ENCODE measurements at places on chromosomes 5 and 9.
A peak's percentile ranks its signal among the peaks of the same experiment; 100 is the strongest.

GRCh38 chr5:62306896-62307689, 1.1 kb downstream of the KIF2A start:
- peak; percentile 70 for DNase-seq

GRCh38 chr5:153974131-153974812, 64.4 kb downstream of the FAM114A2 start:
- peak; percentile 79 for DNase-seq

DNA sequence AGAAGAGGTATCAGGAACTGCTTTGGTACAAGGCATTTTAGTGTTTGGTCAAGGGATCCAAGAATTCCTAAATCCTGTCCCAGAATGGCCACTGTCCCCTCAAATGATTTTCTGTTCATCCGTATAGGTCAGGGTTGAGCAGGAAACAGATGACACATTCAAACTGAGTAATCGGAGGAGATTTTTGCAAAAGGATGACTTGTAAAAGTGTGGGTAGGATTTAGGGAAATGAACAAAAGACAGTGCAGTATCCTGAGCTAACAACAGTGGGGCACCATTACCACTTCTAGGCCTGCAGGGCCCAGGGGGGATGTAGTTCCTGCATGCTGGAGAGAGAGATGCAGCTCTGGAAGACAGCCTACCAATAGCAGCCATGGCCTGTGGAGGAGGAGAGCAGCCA, 290.1 kb downstream of the ZSWIM6 start:
- no peak for DNase-seq

- DNase-seq, result no peak
Measured at GRCh38 chr5:99059685-99060084, 130.9 kb upstream of the CHD1 start.

- no peak for DNase-seq
Measured at GRCh38 chr5:155416765-155417164, 403.2 kb downstream of the KIF4B start.

GRCh38 chr9:14133394-14133793, 180.5 kb downstream of the NFIB start:
- DNase-seq, result no peak

- DNase-seq, result no peak
Measured at GRCh38 chr5:51148437-51148836, 234.8 kb upstream of the ISL1 start.

DNA sequence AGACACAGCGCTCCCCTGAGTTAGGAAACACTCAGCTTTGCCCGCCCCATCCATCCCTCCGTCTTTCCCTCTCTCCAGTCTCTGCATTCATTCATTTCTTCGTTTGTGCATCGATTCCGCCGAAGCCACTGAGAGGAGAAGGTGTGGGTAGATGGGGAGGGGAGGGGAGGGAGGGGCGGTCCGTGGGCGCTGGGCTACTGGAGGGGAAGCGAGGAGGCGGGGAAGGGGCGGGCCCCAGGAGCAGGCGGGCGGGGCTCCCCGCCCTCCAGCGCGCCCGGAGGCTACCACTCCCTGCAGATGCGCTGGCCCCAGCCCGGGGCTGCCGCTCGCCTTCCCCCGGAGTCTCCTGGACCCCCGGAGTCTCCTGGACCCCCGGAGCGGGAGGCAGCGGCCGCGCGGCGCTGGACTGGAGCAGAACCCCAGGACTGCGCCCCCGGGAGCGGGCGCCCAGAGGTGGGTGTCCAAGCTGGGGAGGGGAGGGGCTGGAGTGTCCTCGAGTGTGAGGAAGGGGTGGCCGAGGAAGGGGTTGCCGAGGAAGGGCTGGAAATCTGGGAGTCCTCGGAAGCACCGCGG, 159.5 kb downstream of the C9orf152 start:
- DNase-seq, result peak; percentile 83

DNA sequence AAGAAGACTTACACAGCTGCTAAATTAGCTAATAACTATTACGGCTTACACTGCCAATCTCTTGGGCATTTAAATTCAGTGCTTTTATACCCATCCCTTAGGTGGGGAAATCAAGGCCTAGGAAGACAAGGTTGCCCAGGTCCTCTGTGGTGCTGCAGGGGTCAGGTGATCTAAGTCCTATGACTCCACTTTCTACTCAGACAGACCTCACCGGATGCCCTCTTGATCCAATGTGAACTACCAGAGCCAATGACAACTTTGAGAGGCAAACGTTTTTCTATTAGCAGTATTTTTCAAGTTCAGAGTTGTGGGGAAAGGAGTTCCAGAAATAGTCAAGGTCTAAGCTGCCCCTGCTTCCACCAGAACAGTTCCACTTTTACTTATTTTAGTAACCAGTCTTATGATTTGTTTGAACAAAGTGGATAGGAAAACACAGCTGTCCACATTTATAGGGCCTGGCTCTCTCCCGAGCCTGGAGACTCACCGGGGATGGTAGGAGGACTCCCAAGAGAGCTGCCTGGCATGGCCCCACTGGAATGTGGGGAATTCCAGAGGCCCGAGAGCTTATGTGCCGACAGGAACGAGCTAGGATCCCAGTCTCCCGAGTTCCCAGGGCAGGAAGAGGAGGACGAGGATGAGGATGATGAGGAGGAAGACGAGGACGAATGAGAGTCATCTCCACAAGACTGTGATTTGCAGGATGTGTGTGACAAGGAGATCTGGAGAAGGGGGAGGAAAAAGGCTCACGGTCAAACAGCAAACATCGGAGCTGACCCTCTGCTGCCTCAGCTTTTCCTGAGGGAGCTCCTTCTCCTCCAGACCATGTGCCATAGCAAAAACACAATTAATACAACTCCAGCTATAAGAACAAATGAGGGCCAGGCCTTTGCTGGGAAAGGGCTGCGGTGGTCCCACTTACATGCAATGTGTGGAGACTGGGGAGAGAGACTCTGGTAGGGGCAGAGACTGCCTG, 16.7 kb downstream of the FAM193B start:
- DNase-seq, result peak; percentile 35

DNA sequence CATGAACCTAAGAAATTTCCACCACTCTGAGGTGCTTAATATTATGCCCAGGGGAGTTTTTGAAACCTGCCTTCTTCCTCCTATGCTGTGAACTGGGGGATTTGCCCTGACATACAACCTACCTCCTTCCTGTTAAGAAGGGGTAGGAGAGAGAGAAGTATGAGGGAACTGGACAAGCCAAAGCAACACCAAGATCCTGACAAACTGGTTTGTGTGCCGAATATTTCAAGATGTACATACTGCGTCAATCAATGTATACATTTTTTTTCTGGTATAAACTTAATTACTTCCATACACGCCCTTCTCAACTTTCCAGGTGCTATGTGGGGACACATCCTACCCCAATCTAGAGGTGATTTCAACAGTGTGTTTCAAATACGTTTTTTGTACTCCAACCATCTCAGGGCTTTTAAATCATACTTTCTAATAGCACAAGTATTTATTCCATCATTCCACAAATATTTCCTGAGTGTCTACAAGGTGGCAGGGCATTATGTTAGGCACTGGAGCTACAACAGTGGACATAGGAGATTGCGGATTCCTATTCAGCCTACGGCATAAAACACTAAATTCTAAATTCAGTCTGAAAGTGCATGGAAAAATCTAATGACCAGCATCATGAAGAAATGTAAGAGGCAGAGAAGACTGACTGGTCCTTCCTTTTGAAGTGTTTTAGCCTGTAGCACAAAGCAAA, 70.1 kb upstream of the IFNK start:
- no peak for DNase-seq

GRCh38 chr9:93086447-93087224, 9.4 kb upstream of the CARD19 start:
- DNase-seq, result no peak

DNA sequence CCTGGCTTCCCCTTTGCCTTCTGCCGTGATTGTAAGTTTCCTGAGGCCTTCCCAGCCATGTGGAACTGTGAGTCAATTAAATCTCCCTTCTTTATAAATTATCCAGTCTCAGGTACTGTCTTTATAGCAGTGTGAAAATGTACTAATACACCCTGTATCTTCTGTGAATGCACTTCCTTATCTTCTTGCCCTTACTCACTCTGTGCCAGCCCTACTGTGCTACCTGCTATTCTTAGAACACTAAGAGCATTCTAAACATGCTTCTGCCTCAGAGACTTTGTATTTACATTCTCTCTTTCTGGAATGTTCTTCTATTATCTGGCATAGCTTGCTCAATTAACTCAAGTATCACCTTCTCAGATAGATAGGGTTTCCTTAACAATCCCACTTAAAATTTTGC, 164.4 kb upstream of the EDIL3 start:
- no peak for DNase-seq

- DNase-seq, result peak; percentile 6
Measured at GRCh38 chr9:88077071-88077617, 61.1 kb downstream of the SPATA31C2 start.

DNA sequence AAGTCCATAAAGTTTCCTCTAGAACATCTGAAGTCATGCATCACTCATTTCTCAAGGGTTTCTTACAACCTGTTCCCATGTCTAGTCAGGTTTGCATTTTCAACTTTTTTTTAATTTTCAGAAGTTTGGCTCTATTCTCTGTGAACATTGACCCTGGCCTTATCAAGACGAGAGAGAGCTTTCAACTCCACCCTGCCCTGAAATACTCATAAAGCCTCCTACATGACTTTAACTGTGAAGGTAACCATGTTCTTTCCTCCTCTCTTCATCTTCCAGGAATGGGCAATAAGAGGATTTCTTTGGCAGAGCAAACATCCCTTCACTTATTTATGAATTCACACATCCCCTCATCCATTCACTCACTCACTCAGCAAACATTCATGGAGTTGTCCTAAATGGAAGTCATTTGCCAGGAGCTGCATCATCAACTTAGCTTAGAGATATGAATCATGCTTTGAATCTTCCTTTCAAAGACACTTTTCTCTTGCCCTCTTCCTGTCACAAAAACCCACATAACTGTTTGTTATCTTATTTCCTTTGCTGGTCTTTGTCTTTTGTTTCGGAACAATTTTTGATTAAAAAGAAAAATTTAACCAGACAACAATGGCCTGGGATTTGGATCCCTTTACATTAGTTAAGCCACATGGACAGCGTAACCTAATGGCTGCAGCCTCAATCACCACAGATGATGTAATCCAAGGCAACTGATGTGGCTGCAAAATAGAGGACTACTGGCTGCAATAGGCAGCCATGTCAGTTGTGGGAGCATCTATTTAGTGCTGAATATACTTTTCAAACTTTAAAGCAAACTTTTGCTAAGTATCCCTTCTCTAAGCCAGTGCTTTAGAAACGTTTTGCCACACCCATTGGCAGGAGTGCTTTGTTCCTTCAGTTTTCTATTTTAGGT, 43.0 kb upstream of the GNAQ start:
- DNase-seq, result no peak

- no peak for DNase-seq
Measured at GRCh38 chr5:142213077-142213476, 104.5 kb downstream of the NDFIP1 start.

DNA sequence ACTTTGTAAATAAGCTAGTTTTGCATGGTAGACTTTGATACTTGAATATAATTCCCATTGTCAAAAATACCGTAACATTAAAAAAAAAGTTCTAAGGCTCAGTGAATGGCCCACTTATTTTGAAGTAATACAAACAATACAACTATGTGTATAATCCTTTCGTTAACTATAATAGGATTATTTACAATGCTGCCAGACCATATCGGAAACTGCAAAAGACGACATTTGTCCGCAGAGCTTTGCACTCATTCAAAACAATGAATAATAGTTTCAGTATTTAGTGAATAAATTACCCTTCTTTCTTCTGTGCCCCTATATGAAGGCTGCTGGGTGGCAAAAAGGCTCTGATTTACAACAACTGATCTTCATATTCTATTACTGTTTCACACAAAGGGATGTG, 121.8 kb downstream of the DROSHA start:
- DNase-seq, result no peak

DNA sequence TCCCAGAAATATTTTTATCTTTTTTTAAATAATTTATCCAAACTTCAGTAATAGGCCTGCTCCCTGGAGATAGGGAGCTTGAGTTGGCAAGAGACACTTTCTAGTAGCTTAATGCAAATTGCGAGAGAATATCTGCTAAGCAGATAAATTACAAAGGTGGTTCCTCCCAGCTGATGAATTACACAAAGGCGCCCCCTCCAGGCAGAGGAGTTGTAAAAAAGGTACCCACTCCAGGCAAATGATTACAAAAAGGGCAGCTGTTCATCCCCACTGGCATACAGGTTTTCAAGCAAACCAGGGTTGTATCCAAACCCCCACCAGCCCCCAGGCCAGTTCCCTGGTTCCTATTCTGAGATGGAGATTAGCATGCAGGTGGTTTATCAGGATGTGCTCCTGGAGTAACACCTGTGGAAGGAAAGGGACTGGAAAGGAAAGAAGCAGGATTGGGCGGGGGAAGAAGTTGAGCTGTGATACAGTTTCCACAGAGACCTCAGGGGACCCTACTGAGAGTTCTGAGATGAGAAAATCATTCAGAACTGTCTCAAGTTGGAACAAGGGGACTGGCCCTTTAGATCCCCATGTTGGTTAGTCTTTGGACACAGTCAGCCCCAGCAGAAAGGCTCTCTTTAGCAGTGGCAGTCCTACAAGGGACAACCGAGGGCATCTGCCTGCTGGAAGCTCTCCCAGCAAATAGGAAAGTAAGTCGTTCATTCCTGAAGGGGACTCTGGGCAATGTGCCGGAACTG, 25.5 kb downstream of the ESM1 start:
- DNase-seq, result peak; percentile 82

GRCh38 chr5:15598294-15598902, 98.4 kb downstream of the FBXL7 start:
- DNase-seq, result peak; percentile 82

GRCh38 chr5:172110921-172111851, 76.8 kb downstream of the STK10 start:
- peak; percentile 28 for DNase-seq

- DNase-seq, result no peak
Measured at GRCh38 chr9:93774331-93775102, 180.6 kb downstream of the BARX1 start.

DNA sequence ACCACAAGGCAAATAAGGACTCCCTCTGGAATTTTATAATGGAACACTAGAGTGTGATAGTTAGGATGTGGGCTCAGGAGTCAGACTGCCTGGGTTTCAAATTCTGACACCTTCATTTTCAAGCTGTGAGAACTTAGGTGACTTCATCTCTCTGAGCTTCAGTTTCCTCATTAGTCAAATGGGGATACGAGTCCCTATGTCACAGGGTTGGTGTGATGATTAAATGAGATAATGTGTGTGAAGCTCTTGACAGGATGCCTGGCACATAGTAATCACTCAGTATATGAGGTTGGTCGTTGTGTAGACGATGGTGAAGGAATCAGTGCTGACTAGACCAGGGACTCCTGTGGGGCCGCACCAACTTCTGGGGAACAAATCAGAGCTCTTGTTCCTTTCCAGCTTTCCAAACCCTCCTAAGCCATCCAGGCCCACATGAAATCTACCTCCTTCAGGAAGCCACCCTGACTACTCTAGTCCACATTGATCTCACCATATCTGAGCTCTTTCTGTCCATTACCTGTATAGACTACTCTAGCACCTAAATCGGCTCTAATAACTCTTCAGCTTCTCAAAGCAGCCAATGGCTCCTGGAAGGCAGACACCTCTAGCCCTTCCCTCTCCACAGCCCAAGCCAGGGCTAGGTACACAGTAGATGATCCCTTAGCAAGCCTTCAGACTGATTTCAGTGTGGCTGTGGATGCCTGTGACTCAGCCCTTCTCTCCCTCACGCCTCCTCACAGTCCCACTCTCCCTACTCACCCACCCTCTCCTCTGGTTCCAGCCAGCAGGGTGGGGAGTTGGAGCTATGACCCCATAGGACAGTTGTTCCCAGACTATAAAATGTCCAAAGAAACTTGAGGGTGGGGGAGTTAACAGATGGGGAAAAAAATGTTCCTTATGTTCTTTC, 2.5 kb upstream of the TCF7 start:
- DNase-seq, result no peak

- DNase-seq, result no peak
Measured at GRCh38 chr9:137311171-137311985, 9.3 kb upstream of the NRARP start.

GRCh38 chr5:175745210-175745609, 87.3 kb downstream of the HRH2 start:
- DNase-seq, result no peak

Measured in GM23338 (cell line).